ENCODE measurements at places on chromosomes 13 and 19. TPM values are rescaled to one million over a fixed set of nuclear protein-coding genes. Genes with fewer than 3 reads are reported as not detected.

PLEKHF1 gene
- 7.4 TPM for total RNA-seq

- no peaks in the 10 kb centered on the region for H3K27me3 ChIP-seq
- H3K27ac ChIP-seq, result no peak overlapping the region
- no peaks in the 10 kb centered on the region for H3K36me3 ChIP-seq
- H3K4me3 ChIP-seq, result no peak overlapping the region
These were observed 471.9 kb downstream of the KCTD12 start for GRCh38 chr13:76414320-76414719.

- no peak for DNase-seq
- no peak overlapping the region for H3K4me3 ChIP-seq
- no peaks in the 10 kb centered on the region for H3K36me3 ChIP-seq
These were observed 20.8 kb upstream of the ZNF266 start for GRCh38 chr19:9456018-9456689.

- H3K36me3 ChIP-seq, result no peaks in the 10 kb centered on the region
- H3K4me1 ChIP-seq, result no peaks in the 10 kb centered on the region
- no peak overlapping the region for H3K4me3 ChIP-seq
- no peak overlapping the region for H3K27ac ChIP-seq
- no peaks in the 10 kb centered on the region for H3K27me3 ChIP-seq
These were observed 133.1 kb downstream of the MAB21L1 start for GRCh38 chr13:35343417-35343816.

DNA sequence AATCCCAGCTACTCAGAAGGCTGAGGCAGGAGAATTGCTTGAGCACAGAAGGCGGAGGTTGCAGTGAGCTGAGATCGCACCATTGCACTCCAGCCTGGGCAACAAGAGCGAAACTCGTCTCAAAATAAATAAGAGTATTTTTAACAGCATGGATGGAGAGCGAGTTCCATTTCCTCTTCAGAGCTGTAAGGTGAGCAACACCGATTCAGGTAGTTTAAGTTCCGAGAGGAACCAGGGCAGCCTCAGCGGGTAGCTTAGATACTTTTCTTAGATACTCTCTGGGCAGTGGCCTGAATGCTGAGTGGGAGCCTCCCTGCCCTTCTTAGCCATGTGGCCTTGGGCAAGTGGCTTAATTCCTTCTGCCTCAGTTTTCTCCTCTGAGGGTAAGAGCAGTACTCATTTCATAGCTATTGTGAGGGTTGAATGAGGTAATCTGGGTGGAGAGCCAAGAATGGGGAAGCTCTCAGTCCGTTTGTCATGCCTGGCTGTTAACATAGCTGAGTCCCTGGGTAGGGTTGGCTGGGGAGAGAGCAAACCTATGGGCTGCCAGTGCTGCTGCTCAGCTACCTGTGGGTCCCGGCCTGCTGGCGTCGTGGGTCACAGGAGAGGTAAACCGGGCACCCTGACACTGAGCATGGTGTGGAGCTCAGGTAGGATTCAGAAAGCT, 4.1 kb downstream of the ATP11A start:
- H3K27ac ChIP-seq, result no peak overlapping the region
- no peaks in the 10 kb centered on the region for H3K4me1 ChIP-seq
- H3K36me3 ChIP-seq, result no peaks in the 10 kb centered on the region
- no peak overlapping the region for H3K4me3 ChIP-seq

Measured in uterus (tissue), 4 donors.